Activated CD4-positive, alpha-beta memory T cell treated with anti-CD3 and anti-CD28 coated beads for 36 hours (primary cell): ENCODE measurements at places on chromosomes 1 and 21.

DNA sequence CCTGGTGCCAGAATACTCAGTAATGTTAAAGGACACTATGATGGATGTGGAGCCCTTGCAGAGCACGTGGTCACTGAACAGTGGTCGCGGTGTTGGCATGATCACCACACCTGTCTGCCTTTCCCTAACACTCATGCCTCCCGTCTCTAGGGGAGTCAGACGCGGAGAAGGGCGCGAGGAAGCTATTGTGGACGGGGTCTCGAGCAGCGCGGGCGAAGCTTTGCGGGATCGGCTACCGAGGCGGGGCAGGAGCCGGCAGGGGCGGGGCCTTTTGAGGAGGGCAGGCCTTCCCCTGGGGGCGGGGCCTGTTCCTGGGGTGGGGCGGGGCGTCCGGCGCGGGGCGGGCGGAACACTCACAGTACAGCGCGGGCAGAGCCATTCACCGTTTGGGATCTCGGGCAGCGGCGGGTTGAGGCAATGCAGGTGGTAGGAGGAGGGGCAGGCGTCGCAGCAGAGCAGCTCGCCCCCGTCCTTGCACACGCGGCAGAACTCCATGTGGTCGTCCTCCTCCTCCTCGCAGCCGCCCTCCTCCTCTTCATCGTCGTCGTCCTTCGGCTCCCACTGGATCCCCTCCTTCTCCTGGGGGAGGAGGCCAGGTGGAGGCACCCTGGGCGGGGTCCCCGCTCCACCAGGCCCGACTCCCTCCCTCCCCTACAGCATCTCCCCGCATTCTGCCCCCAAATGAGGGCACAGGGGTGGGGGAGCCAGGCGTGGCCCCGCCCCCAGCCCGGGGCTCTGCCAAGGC is 31.5 kb downstream of the CHD5 start:
- peak; percentile 81 for DNase-seq

DNA sequence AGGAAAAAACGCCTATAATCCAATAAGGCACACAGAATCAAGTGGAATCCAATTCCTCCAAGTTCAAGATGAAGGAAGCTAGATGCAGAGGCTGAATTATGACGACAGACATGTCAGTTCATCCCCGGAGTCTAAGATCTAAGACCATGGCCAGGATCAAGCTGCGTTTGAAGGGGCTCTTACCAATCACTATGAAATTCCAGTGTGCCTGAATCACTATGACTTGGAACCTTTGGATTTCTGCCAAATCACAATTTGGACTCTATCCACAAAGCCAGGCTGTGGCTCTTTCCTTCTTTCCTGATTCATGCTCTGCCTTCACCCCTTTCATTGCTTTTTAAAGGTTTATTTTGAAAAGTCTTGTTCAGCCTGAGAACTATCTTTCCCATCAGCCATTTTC is 17.1 kb downstream of the OLIG2 start:
- DNase-seq, result no peak

- no peak for DNase-seq
Measured at GRCh38 chr21:39650801-39651200, 38.1 kb downstream of the B3GALT5 start.

DNA sequence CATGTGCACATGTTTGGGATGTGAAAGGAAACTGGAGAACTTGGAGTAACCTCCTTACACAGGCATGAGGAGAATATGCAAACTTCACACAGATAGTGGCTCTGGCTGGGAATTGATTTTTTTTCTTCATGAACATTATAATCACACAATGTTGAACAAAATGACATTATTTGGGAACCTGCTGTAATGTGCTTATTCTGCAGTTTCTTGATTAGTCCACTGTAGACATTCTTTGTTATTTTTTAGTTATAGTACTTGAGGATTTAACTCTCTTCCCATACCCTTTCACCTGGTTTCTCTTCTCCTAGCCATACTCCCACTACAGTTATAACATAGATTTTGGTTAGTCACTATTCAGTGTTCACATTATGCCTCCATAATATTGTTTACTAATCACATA is 68.3 kb downstream of the ATG4C start:
- DNase-seq, result no peak

DNA sequence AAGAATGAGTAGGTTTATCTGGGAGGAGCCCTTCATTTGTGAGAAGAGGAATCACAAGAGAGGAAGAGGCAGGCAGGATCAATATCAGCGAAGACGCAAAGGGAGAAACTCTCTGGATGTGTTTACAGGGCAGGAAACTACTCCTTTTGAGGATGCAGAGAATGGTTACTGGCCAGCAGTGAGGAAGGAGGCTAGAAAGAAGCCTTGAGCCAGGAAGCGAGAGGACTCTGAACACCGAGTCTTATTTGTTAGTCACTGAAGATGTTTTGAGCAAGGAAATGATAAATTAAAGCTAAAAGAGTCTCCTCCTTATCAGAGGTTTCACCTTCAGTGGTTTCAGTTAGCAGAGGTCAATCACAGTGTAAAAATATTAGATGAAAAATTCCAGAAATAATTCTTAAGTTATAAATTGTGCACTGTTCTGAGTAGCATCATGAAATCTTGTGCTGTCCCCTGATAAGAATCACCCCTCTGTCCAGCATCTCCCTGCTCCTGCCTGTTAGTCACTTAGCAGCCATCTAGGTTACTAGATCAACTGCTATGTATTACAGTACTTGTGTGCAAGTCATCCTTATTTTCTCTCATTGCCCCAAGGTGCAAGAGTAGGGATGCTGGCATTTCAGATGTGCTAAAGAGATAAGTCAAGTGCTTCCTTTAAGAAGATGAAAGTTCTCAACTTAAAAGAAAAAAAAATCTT is 43.5 kb downstream of the WLS start:
- no peak for DNase-seq

DNA sequence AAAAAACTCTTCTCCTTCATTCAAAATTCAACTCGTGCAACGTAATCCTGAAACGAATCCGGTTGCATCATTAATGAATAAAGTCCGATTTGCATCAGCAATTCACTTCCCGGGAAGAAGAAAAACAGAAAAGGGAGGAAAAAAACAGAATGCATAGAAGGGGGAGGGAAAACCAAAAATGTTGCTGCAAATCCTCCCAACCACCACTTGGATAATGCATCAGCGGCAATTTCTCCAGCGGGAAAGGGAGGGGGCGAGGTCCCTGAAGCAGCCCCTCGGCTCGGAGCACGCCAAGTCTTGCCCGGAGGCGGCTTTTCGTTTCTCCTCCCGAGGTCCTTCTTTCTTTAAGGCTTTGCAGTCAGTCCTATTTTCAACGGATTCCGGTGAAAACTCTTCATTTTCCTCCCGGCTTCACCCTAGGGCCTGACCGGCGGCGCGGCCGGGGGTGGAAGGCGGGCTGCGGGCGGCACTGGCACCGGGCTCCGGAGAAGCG is 723 bp downstream of the CDC42BPA start:
- peak; percentile 13 for DNase-seq

- no peak for DNase-seq
Measured at GRCh38 chr1:29695036-29695435, 458.7 kb downstream of the PTPRU start.

DNA sequence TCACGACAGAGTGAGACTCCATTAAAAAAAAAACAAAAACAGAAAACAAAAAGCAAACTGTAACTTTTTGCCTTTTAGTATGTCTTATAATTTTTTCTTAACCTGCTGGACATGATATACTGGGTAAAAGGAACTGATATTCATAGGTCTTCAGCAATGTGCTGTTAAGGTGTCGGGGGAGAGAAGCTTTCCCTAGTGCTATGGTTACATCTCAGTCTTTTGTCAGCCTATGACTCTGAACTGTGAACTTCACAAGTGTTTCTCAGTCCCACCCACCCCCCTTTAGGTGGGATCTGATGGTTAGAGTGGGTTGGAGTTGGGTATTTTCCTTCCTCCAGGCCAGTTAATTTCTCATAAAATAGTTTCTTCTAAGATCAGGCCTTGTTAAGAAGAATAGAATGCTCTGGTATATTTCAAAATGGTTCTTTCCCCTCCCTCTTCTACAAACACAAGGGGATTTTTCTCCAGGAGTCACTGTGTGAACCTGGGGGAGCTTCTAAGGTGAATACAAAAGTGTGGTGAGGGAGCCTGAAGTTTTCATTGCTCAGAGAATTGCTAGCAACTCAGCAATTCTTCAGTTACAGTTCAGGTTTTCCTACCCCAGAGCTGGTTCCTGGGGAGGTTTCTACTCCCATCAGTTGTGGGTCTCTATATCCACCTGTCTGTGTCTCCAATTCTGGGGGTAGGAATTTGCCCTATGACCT is 16.1 kb upstream of the EDARADD start:
- no peak for DNase-seq

GRCh38 chr21:46109313-46110221 is 11.7 kb downstream of the COL6A2 start:
- DNase-seq, result peak; percentile 2

DNA sequence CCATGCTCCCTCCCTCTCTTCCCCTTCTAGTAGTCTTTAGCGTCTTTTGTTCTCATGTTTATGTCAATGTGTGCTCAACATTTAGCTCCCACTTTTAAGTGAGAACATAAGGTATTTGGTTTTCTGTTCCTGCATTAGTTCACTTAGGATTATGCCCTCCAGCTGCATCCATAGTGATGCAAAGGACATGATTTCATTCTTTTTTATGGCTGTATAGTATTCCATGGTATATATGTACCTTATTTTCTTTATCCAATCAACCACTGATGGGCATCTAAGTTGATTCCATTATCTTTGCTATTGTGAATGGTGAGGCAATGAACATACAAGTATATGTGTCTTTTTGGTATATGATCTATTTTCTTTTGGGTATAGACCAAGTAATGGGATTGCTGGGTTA is 38.3 kb upstream of the PALMD start:
- no peak for DNase-seq
